ENCODE measurements at places on chromosomes 7 and 10.

GRCh38 chr7:132861424-132861823 is 220.5 kb downstream of the CHCHD3 start:
- no peak for DNase-seq

- no peak for DNase-seq
Measured at GRCh38 chr7:117588352-117588794, 108.5 kb downstream of the CFTR start.

DNA sequence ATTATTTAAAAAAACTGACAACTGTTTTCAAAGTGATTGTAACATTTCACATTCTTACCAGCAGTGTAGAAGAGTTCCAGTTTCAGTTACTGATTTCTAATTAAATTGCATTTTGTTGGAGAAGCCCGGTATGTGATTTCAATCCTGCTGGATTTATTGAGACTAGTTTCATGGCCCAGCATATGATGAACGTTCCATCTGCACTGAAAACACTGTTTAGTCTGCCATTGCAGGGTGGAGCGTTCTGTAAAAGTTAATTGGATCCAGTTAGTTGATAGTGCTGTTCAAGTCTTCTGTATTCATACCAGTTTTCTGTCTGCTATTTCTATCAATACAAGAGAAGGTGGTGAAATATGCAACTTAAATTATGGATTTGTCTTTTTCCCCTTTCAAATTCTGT is 37.3 kb upstream of the CCNY start:
- DNase-seq = no peak

DNA sequence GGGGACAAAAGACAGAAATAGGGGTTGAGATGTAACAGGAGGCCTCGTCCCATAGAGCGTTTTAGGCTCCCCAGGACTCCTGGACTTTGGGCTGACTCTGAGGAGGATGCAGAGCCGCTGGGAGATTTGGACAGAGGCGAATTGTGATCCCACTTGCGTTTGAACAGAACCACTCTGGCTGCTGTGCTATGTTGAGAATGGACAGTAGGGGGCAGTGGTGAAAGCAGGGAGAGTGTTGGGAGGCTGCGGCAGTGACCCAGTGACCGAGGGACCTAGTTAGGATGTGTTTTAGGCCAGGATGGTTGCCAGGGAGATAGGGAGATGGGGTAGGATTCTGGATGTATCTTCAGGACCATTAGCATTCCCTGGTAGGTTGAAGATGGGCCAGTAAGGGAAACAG is 271.6 kb downstream of the CCDC3 start:
- no peak for DNase-seq

DNA sequence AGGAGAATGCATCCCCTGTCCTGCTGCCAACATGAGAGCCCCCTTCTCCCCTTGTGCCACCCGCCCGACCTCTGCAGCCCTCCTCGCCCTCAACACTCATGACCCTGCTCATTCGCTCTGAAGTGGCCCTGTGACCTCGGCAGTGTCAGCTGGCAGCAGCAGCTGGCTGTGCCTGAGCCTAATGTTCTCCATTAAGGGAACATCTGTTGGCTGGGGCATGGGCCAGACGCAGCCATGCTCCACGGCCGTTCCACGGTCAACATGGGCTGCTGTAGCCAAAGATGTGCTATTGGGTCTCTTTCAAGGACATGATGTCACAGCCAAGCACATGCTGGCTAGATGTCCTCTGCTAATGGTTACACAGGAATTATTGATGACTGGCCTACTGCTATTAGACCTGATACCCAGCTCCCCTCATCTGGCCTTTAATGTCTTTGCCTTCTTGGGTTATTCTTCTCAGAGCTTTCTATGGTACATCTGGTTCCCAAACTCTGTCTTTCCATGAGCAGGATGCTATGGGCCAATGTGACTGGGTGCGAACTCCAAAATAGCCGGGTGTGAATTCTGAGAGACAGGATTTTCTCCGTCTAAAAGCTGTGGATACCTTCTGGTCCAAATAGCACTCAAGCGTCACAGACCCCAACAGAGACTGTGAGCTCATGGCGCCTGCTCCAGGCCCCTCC is 22.4 kb downstream of the ADCYAP1R1 start:
- DNase-seq = no peak

- DNase-seq = no peak
Measured at GRCh38 chr7:83547526-83547925, 101.4 kb downstream of the SEMA3E start.

DNA sequence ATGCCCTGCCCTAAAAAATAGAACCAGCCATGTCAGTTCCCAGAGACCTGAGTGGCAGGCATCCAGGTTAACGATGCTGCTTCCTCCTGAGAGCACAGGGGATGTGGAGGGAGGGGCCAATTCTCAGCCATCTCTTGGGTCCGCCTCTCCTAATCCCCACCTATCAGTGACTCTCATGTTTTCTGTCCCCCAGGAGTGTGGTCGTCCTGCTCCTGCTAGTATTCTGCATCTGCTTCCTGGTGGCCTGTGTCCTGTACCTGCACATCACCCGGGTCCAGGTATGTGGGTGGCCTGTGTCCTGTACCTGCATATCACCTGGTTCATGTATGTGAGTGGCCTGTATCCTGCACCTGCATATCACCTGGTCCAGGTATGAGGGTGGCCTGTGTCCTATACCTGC is 105.3 kb downstream of the ADCY1 start:
- no peak for DNase-seq

DNA sequence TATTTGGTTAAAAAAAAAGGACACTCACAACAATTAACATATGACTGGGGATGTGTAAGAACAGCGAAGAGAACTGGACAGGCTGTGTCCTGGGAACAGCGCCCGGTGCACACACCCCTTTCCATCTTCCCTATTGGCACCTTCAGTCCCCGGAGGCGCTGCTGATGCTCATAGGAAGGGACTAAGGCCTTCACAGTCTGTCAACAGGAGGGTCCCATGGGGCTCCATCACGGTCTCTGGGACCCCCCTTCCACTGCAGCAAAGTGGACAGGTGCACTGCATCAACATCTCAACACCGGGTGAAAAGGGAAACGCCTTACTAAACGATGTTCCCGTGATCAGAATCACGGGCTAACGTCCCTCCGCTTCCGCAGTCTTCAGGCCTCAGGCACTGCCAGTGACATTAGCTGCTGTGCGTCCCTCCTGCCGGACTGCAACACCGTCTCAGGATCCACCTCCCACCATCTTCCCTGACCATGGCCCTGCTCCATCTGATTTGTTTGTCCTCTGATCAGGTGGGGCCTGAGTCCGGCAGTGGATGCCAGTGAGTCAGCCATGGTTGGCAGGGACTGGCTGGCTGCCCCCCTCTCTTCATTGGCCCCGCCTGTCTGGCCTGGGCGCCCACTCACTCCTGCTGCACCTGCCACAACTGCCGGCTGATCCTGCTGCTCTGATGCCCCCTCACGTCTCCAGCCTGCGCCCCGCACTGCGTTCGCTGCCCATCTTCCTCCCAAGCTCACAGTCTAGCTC is 614.7 kb downstream of the DNAJB6 start:
- DNase-seq = no peak

GRCh38 chr10:113927440-113927839 is 73.0 kb downstream of the NHLRC2 start:
- no peak for DNase-seq

DNA sequence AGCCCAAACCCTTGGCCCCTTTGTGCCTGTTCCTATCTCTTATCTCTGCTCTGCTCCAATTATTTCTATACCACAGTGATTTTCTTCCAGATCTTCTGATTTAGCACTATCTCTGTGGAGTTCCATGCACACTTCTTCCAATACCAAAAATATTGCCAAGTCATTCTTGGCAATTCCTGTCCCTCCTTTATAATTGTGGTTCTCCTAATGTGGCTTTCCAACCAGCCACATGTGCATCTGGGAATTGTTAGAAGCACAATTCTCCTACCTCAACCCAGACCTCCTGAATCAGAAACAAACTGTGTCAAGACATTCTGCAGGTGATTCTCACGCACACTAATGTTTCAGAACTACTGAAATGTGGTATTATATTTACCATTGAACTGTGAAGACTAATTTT is 447.8 kb upstream of the IGFBP3 start:
- no peak for DNase-seq

DNA sequence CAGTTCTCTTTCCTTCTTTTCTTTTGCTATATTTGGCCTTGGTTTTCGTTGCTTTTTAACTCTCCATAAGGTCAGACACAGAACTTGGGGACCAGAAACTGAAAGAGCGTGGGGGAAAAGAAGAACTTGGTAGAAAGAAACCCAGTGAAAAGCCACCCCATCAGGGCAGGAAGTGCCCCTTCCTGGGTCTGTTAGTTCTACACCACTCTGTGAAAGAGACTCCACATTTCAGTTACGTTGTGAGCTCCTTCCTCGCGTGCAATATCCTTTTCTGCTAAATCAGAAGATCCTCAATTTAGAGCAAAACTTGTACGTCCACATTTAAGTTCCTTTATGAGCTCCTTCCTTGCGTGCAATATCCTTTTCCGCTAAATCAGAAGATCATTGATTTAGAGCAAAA is 220.6 kb upstream of the FOXK1 start:
- DNase-seq = no peak

GRCh38 chr7:75938921-75939320 is 24.0 kb downstream of the POR start:
- no peak for DNase-seq

DNA sequence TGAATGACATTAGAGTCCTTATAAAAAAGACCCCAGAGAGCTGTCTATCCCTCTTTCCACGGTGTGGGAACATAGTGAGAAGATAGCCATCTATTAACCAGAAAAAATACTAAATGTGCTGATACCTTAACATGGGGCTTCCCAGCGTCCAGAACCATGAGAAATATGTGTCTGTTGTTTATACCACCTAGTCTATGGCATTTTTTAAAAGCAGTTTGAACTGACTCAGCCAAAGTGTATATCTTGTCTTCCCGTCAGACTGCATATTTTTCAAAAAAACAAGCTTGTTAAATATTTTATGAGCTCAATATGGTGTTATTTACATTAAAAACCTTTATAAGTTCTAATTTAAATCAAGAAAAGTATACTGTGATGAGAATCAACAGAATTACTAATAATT is 255.3 kb downstream of the HGF start:
- no peak for DNase-seq

- no peak for DNase-seq
Measured at GRCh38 chr7:117164620-117165019, 158.2 kb downstream of the WNT2 start.

DNA sequence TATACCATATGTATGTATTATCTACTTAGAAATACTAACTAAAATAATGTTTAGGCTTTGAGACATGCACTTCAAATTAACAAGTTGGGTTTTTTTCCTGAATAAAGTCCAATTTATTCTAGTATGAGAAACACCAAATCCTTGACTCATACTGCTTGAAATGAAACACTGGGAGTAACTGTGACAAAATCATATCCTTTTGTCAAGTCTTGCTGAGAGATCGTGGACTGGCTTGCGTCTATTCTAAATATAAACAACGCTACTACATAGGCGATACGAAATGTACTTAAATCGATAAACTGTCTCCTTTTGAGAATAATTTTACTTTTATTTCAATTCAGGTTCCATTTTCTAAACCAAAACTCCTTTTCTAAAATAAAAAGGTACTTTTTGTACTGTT is 16.3 kb downstream of the SMURF1 start:
- no peak for DNase-seq

- no peak for DNase-seq
Measured at GRCh38 chr7:114997487-114998404, 75.9 kb downstream of the MDFIC start.

- no peak for DNase-seq
Measured at GRCh38 chr7:24685708-24686107, 71.6 kb downstream of the GSDME start.

GRCh38 chr10:119209035-119209735 is 1.8 kb downstream of the GRK5 start:
- DNase-seq = peak; percentile 30

- no peak for DNase-seq
Measured at GRCh38 chr10:77680065-77680464, 42.5 kb upstream of the KCNMA1 start.

DNA sequence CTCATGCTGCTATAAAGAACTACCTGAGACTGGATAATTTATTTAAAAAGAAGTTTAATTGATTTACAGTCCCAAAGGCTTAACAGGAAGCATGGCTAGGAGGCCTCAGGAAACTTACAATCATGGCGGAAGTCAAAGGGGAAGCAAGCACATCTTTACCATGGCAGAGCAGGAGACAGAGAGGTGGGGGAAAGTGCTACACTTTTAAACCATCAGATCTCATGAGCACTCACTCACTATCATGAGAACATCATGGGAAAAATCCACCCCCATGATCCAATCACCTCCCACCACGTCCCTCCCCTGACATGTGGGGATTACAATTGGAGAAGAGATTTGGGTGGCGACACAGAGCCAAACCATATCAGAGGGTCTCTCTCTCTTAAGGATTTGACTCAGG is 108.6 kb upstream of the PODXL start:
- no peak for DNase-seq

- no peak for DNase-seq
Measured at GRCh38 chr10:17004801-17005380, 124.7 kb downstream of the CUBN start.

DNA sequence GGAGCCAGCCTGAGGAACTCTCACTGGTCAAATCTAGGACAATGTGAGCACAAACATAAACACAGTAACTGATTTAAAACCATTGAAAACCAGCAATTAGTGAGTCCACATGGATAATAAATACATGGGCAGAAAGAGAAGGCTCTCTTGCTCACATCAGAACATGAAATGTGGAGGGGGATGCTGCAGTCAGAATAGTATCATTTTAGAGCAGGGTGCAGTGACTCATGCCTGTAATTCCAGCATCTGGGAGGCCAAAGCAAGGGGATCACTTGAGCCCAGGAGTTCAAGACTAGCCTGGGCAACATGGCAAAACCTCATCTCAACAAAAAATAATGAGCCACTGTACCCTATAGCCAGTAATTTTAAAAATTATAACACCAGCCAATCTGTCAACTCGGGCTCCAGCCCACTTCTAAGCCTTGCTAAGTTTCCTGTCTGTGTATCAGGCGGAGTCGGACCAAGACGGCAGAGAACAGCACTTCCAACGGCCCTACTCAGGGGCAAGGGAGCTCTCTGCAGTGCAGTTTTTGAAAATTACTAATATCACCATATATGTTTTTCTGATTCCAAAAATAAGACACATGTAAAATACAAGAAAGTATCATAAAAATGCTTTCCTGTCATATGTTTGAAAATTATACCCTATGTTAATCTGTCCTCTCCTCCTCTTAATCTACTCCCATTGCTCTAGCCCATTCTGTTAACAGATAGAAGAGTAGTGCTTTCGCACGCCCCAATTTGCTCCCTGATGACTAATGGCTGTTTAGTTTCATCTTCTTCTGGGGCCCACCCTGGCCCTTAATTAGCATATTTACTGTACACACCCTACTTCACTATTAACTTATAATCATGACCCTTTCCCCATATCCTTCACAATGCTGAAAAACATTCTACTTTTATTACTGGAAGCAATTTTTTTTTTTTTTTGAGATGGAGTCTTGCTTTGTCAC is 17.1 kb downstream of the URGCP start:
- DNase-seq = no peak

- no peak for DNase-seq
Measured at GRCh38 chr10:61899069-61899531, 2.4 kb upstream of the ARID5B start.

- DNase-seq = no peak
Measured at GRCh38 chr7:2260820-2261219, 18.8 kb downstream of the NUDT1 start.

All from stimulated activated CD8-positive, alpha-beta memory T cell treated with anti-CD3 and anti-CD28 coated beads, Interleukin-2, amount 100 ng/mL, for 1 hour (primary cell).